Uterus (tissue), 4 donors: ENCODE measurements at places on chromosomes 12 and 14. TPM values are rescaled to one million over a fixed set of nuclear protein-coding genes. Genes with fewer than 3 reads are reported as not detected.

PAH gene
- total RNA-seq: not detected

TUBA1C gene
- 90.0 TPM for total RNA-seq

ABHD12B gene
- total RNA-seq: not detected

HCAR2 gene
- not detected for total RNA-seq

SRRM4 gene
- 0.14 TPM for total RNA-seq

CD27 gene
- total RNA-seq: not detected

GRCh38 chr14:51473808-51474565 lies 177.7 kb upstream of the FRMD6 start:
- no peak for DNase-seq

DNA sequence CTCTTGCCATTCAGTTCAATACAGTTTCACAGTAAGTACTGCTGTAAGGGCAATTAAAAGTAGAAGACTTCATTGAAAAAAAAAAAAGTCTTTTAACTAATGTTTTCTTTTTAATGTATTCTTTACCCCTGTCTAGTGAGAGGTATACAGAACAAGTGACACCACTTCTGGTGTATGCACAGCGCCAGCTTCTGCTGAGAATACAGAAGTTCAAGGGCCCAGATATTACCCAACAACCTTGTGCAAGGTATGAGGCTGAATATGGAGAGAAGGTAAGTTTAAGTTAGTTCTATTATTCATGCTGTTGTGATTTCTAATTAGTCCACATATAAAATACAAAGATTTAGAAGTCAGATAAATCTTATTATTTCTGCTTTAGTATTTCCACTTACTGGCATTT lies 168.7 kb downstream of the CFAP54 start:
- DNase-seq: no peak

GRCh38 chr12:56243731-56244181 lies 13.9 kb downstream of the SLC39A5 start:
- DNase-seq: no peak

DNA sequence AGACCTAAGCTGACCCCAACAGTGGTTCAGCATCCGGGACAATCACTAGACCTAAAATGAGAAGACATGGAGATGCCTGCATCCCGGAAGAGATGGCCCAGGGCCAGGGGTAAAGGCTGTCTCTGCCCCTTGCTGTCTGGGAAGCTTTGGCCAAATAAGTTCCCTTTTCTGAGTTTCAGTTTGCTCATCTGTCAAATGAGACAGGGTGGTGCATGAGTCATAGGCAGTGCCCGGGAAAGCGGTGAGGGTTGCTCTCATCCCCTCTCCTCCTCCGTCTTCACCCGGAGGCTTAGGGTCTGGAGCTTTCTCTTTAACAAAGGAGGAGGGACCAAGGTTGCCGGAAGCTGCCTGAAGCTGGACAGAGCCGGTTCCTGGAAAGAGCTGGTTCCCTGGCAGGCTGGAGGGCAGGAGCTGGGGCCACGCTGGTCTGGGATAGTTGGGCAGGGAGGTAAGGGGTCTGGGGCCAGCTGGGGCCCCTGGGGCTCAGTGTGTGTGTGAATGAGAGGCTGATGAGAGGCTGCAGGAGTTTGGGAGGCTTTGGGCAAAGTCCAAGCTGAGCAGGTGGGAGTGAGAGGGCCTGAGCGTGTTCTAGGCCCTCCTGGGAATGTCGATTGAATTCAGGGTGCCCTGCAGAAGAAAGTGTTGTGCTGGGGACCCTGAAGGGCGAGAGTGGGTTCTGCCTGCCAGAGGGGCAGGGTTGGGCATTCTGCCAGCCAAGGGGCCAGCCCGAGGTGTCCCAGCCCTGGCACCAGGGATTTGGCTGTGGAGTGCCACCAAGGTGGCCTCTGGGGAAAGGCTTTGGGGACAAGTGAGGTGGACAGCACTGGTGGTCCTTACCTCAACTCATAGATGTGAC lies at the start of gene SDSL:
SDSL (plus strand) TSS at position 351 of the 856 bp plus-strand sequence. CDS start 5,603 bp downstream, outside the sequence.
- DNase-seq: peak; percentile 31

DNA sequence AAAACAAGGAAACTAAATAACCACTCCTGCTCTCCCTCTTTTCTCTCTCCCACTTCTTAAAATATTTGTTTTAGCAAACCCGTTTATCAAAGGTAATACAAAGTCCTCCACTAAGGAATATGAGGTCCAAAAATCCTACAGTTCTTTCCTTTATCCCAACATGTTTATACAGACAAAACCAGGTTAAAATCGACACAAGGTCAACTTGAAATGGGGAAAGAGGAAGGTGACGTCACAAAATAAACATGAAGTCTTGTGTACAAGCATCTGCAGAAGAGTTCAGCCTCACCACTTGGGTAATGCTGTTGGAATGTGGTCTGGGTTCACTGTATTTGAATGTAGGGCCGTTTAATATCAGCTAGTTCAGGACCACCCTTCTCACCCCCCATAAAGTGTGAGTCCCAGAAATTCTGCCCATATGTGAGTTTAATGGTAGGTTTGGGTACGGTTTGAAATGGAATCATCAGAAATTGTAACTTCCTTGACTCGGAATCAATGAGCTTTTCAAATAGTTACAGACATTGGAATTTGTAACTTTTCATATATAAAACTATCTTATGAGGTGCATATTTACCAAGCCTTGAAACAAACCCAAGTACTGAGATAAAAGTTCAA lies 120.0 kb upstream of the SLC38A2 start:
- DNase-seq: no peak

DNA sequence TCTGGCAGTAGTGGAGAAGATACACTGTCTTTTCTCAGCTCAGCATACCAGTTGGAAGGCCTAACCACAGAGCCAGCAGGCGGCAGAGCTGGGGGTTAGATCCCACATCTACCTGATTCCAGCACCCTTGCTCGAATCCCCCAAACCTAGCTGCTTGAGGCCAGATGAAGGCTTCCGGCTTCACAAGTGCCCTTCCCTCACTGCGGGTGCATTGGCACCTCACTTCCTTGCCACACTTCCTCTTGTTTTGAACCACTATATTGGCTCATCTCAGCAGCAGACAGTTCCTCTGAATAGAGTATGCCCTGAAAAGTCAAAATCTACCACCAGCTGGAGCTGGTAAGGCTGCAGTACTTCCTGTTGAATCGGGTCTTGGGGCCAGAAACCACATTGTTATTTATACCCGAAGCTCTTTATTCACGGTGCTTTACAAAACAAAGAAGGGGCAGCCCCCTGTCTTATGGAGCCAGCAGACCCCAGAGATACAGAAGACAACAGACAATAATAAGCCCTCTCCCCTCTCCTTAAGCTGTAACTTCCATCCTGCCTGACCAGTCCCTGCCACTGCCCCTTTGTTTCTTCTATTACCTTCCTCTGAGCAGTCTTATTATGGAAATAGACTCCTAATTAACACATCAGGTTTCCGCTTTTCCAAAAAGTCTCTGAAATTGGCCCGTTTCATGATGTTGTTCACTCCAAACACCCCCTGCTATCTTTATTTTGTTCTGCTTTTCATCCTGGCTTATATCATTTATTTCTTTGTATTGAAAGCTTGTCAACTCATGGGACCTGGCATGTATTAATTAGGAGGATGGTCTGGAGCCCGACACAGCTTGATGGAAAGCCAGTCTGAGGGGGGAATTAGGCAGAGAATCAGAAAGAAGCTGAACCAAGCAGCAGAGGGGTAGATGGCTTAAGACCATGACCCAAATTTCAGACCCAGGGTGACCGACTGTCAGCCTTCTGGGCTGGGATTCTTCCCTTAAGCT lies 233.5 kb downstream of the EFCAB11 start:
- peak; percentile 16 for DNase-seq

DNA sequence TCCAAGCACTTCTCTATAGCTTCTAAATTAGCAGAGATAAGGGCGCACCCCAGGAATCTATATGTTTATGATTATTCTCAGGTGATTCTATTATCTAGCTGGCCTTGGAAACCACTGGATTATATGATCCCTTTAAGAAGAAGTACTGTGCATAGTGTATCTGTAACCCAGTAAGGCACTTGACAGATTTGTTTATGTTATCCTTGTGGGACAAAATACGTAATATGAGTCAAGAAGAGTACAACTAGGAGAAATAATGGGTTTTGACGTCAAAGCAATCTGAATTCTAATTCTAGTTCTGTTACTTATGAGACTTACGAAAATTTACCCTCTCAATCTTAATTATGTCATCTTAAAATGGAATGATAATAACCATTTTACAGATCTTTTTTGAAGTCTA lies 259.6 kb upstream of the NAV3 start:
- no peak for DNase-seq

DNA sequence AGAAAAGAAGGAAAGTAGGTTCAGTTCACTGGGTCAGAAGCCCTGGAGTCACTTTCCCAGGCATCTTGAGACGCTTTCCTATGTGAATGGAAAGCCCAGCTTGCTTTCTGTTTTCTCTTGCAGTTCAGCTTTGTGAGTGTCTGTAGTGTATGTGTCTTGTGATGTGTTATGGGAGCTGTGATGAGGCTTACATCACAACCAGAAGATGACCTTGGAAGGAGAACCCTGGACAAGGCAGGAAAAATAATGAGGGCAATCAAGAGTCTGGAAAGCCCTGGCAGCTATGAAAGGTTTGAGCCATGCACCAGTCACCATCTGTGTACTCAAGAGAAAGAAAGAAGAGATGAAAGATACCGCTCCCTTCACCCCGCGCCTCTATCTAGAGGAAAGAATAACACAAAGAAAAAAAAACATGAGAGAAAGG lies 35.2 kb upstream of the PTGR2 start:
- no peak for DNase-seq

DNA sequence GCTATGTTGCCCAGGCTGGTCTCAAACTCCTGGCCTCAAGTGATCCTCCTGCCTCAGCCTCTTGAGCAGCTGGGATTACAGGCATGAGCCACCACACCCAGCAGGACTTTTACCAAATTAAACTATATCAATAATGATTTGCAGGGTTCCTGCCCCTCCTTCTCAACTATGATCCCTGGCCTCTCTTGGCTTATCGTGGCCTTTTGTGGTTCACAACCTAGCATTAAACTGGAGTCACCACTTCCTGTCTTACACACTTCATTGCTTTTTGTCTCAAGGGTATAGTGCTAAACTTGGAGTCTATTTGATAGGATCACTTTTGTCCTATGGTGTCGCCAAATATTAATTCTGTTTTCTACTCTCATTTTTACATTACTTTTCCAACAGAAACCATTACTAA lies 64.5 kb downstream of the SEC23A start:
- no peak for DNase-seq

- DNase-seq: no peak
Observed at GRCh38 chr12:49863946-49864797, 21.3 kb upstream of the BCDIN3D start.

- DNase-seq: no peak
Observed at GRCh38 chr12:62643486-62643885, 176.9 kb downstream of the MON2 start.

DNA sequence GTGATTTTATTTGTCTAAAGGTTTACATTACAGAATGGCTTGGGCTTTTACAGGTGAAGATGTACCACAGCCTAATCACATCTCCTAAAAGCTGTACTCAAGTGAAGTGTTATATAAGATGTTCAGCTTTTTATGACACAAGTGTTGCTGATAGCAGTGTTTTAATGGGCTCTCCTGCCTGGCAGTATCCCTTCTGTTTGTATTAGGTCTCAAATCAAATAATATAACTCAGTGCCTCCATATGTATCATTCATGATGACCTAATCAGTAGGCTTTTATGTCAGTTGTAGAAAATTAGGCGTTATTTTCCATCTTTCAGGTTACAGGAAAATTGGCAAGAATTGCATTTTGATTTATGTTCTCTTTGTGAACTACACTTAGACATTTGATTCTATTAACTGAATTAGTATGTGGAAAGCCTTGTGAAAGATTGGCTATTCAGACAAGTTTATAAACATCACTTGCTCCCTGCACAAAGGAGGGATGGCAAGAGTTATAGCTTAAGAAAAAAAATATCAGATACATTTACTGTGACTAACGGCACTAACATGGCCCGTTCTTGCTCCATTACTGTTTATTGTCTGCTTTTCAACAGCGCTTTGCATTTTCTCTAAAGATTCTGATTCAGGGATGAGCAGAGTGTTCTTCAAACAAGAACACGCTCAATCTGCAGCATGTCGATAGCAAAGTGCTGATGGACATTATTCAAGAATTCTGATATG lies 143.7 kb upstream of the DIO2 start:
- no peak for DNase-seq

DNA sequence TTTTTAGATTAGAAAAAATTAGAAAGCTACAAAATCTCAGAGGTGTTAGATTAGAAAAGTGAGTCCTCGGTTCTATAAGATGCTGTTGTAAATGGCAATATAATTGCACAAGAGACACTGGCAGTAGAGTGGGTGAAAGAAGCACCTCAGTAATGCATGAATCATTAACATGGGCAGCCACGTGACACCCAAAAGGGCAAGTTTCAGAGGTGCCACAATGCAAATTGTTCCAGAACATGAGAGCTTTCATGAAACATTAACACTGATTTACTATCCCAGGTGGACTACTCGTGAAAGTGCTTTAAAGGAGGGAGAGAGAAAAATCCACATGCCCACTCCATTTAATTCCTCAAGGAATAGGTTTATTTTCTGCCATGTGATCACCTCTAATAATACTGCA lies 108.4 kb downstream of the PTPRR start:
- no peak for DNase-seq

- peak; percentile 48 for DNase-seq
Observed at GRCh38 chr12:104877103-104877705, 80.9 kb downstream of the SLC41A2 start.

- DNase-seq: no peak
Observed at GRCh38 chr12:119082016-119082415, 96.7 kb upstream of the HSPB8 start.

- no peak for DNase-seq
Observed at GRCh38 chr12:115657081-115658013, 620.1 kb downstream of the MED13L start.

- no peak for DNase-seq
Observed at GRCh38 chr14:96920023-96920422, 122.8 kb downstream of the VRK1 start.

DNA sequence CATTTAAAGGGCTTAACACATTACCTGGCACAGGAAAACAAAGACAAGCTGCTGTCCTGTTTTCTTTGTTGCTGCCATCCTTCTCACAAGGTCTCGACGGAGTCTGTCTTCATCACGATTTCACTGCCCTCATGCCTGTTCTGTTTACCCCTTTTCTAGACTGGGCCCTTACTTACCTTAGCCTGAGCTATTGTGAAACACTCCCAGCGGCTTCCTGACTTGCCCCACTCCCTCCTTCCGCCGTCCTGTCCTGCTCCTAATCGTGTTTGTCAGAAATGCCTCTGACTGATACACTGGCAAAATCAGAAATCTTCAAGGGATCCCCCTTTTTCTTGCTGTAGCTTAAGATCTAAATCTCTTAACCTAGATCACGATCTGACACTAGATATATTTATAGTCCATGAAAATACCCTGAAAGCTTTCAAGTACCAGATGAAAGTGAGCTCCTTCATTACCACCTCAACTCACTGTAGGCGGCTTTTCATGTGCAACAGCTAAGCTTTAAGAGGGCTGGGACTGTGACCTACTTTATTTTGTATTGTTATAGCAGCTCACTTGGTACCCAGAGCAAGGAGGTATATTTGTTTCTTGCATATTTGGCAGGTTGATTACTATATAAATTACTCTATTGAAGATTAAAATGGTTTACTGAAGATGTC lies 32.1 kb downstream of the TECPR2 start:
- DNase-seq: no peak
